ENCODE measurements at places on chromosomes 13 and 19.

DNA sequence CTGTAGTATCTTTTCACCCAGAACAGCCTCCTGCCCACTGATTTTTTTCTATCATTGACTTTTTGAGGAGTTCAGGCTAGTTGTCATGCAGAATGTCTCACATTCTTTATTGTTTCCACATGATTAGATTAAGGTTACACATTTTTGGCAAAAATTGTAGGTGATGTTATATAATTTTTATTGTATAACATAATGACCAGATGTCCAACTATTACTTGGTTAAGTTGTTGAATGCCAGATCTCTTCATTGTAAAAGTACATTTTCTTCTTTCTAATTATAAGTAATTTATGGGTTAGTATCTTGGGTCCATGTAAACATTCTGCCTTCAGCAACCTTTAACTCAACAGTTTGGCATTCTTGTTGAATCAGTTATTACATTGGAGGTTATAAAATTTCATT, 138.4 kb downstream of the POSTN start:
- H3K4me1 ChIP-seq = no peaks in the 10 kb centered on the region
- H3K27me3 ChIP-seq = no peaks in the 10 kb centered on the region
- H3K27ac ChIP-seq = no peak overlapping the region
- H3K36me3 ChIP-seq = no peaks in the 10 kb centered on the region
- no peak overlapping the region for H3K4me3 ChIP-seq

DNA sequence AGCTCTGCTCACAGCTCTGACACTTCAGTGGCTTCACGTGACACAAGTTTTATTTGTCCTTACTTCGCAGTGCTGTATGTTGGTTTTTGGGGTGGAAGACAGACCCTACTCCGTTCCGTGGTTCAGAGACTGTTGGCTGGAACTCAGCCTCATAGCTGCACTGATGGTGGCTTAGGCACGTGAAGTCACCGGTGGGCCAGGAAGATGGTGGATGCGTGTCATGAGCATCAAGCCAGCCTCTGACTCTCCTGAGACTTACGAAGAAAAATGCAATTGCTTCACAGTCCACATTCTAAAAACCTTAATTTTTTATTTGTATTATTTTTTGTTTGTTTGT, 161.4 kb upstream of the SOX1 start:
- no peaks in the 10 kb centered on the region for H3K27me3 ChIP-seq
- no peak overlapping the region for H3K4me3 ChIP-seq
- no peaks in the 10 kb centered on the region for H3K36me3 ChIP-seq
- no peak for DNase-seq
- no peaks in the 10 kb centered on the region for H3K4me1 ChIP-seq

GRCh38 chr19:49338023-49338677, 2.9 kb downstream of the CD37 start:
- peaks cover 8% of the 10 kb centered on the region for H3K4me1 ChIP-seq
- peak overlapping the region; percentile 93 for H3K27ac ChIP-seq
- no peak for DNase-seq

- H3K27ac ChIP-seq = no peak overlapping the region
- no peak overlapping the region for H3K4me3 ChIP-seq
- no peaks in the 10 kb centered on the region for H3K4me1 ChIP-seq
Measured at GRCh38 chr19:49224879-49225278, 67.3 kb downstream of the TRPM4 start.

DNA sequence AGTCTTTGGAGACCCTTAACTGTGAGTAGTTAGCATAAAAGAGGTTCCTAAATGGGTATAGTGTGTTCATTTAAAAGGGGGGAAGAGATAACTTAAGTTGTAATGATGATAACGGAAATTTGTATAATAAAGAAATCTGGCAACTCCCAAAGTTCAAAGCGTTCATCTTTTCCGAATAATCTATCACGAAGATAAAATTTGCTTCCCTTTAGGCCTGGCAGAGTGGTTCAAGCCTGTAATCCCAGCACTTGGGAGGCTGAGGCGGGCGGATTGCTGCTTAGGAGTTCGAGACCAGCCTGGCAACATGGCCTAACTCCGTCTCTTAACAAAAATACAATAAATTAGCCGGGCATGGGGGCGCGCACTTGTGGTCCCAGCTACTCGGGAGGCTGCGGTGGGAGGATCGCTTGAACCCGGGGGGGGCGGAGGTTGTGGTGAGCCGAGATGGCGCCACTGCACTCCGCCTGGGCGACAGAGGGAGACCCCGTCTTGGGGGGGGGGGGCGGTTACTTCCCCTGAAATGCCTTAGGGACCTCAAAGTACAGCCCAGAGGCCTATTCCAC, 934 bp downstream of the N4BP2L2 start:
- peaks cover 8% of the 10 kb centered on the region for H3K4me1 ChIP-seq
- H3K36me3 ChIP-seq = no peaks in the 10 kb centered on the region
- peak overlapping the region; percentile 84 for H3K4me3 ChIP-seq
- DNase-seq = peak; percentile 47
- peak overlapping the region; percentile 80 for H3K27ac ChIP-seq

DNA sequence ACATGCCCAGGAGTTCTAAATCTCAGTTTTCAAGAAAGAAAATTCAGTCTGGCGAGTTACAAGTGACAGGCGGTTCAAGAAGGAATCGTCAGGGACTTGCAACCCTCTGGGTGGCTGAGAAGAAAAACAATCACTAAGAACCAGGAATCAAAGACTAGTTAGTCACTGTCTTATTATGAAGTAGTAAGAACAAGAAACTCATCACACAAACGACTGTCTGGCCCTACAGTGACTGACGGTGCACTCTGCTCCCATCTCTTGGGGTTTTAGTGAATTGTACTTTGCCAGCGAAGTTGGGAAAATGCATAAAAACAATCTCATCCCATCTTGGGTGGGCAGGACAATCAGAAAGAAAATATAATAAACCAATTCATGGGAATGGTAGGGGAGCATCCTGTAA, 63.7 kb upstream of the SACS start:
- H3K36me3 ChIP-seq = no peaks in the 10 kb centered on the region
- DNase-seq = no peak
- no peak overlapping the region for H3K4me3 ChIP-seq

DNA sequence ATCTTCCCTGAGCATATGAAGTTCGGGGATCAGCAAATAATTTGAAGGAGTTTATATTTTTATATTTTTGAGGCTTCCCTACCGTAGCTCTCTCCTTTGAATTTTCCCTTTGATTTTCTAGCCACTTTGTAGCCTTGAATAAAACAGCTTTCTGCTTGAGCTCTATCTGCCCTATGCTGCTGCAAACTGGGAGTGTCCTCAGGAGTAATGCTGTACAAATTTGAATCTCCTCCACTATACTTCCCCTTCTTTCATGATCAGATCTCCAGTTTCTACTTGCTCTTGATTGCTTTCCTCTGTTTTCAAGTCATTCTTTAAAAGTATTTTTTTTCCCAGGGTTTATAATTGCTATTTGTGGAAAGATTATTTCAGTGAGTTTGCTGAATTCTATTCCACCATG, 14.6 kb downstream of the PDS5B start:
- no peak overlapping the region for H3K27ac ChIP-seq
- peaks cover 1% of the 10 kb centered on the region for H3K4me1 ChIP-seq
- no peaks in the 10 kb centered on the region for H3K36me3 ChIP-seq

- no peaks in the 10 kb centered on the region for H3K27me3 ChIP-seq
- no peak overlapping the region for H3K27ac ChIP-seq
- DNase-seq = no peak
- H3K36me3 ChIP-seq = no peaks in the 10 kb centered on the region
Measured at GRCh38 chr13:98475522-98475921, 101.4 kb downstream of the STK24 start.

GRCh38 chr19:47226426-47227351, 4.3 kb downstream of the BBC3 start:
- peak; percentile 69 for DNase-seq
- peak overlapping the region; percentile 95 for H3K27ac ChIP-seq
- no peaks in the 10 kb centered on the region for H3K36me3 ChIP-seq
- no peaks in the 10 kb centered on the region for H3K27me3 ChIP-seq

DNA sequence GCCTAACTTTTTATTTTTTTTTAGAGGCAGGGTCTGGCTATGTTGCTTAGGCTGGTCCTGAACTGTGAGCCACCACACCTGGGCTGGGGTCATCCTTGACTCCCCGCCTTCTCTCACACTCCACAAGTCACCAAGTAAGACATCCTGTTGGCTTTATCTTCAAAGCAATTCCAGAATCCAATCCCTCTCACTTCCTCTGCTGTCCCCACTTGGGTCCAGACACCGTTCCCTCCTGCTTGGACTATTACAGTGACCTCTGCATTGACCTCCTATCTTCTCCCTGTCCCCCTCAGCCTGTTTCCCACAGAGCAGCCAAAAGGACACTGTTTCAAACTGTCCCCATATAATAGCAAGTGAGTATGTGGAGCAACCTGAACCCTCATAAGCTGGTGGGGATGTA, 4.7 kb upstream of the GNG8 start:
- H3K4me3 ChIP-seq = no peak overlapping the region
- DNase-seq = no peak
- peaks cover 6% of the 10 kb centered on the region for H3K4me1 ChIP-seq
- H3K27me3 ChIP-seq = no peaks in the 10 kb centered on the region
- no peaks in the 10 kb centered on the region for H3K36me3 ChIP-seq
